ENCODE measurements at places on chromosomes 4 and X. TPM values are rescaled to one million over a fixed set of nuclear protein-coding genes. Genes with fewer than 3 reads are reported as not detected.

DNA sequence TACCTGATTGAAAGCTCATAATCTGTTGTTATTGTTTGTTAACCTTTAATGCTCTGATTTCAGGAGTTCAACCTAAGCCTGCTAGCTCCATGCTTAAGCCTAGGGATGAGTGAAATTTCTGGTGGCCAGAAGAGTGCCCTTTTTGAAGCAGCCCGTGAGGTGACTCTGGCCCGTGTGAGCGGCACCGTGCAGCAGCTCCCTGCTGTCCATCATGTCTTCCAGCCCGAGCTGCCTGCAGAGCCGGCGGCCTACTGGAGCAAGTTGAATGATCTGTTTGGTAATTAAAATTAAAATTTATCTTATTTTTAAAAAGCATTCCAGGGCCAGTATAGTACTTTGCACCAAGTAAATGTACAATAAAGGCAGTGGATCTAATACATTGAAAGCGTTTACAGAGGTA is 37.1 kb upstream of the MSANTD1 start:
- peaks cover 88% of the 10 kb centered on the region for H3K36me3 ChIP-seq
- H3K27ac ChIP-seq, result no peak overlapping the region
- no peak for DNase-seq
- H3K4me1 ChIP-seq, result no peaks in the 10 kb centered on the region

FGFR3 gene
- total RNA-seq, result 1.3 TPM

DNA sequence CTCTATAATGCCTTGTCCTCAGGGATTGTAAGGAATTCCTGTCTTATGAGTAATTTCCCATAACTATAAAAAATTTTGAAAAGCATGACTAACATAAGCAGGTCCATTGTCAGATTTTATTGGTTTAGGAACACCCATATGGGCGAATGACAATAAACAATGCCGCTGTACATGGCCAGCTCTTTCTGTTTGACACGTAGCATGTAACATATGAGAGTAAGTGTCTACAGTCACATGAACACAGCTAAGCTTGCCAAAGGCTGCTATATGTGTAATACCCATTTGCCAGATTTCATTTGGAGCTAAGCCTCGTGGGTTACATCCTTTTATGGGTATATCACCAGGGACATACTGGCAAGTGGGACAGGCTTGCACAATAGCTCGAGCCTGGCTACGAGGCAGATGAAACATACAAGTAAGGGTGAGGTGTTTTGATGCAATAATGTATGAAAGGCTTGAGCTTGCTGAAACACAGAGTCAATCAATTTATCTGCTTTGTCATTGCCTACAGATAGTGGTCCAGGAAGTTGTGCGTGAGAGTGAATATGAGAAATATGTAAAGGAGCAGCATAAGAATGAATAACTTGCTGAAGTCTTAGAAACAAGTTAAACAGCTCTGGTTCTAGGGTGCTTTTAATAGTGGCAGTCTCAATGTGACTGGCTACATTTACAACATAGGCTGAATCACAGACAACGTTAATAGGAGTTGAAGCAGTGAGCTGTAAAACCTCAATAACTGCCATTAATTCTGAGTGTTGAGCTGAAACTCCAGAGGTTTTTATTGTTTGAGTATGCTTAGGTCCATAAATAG is 67.4 kb upstream of the UGT2B10 start:
- no peaks in the 10 kb centered on the region for H3K4me1 ChIP-seq
- no peak overlapping the region for H3K4me3 ChIP-seq
- no peaks in the 10 kb centered on the region for H3K27me3 ChIP-seq

GLOD5 gene
- not detected for total RNA-seq

DNA sequence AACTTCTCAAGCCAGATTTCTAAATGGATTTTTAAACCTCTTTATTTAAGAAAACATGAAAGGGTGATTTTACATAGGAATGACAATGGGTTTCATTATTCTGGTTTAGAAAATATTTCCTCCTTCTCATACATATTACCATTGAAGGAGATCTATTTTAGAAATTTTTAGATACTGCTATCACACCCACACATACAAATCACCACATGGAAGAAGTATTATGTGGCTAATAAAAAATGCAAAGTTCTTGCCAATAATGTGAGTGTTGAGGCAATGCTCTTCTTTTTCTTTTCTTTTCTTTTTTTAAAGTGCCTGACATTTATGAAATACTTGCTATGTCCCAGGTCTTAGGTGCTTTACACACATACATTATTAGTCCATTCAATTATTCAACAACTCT is 6.8 kb downstream of the STAP1 start:
- H3K27ac ChIP-seq, result no peak overlapping the region
- H3K4me3 ChIP-seq, result no peak overlapping the region
- no peaks in the 10 kb centered on the region for H3K36me3 ChIP-seq
- H3K4me1 ChIP-seq, result no peaks in the 10 kb centered on the region
- DNase-seq, result no peak
- no peaks in the 10 kb centered on the region for H3K27me3 ChIP-seq

DNA sequence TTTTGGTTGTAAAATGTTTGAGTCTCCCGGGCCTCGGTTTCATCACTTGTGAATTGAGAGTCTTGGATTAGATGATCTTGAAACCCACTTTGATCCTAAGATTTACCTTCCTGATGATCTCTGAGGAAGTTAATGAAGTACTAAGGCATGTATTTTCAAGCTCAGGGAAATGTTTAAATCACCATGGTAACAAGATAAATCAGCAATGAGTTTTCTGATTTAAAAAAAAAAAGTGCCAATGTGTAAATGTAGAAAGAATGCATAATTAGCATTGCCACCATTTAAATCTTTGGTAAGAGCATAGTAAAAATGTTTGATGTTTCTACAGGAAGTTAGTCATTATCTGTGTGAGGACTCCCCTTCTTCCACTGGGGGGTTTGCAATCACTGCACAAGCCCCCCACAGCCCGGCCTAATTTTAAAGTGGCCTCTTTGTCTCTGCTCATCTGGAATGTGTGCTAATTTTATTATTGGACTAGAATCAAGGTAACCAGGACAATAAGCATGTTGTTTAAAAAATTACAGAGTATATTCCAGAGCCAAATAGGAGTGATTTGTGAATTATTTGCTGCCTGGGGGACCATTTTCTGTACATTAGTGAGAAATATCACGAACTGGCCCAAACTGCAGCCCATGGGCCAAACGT is 93.6 kb downstream of the SLC34A2 start:
- H3K27ac ChIP-seq, result no peak overlapping the region
- no peak for DNase-seq
- no peaks in the 10 kb centered on the region for H3K36me3 ChIP-seq
- no peak overlapping the region for H3K4me3 ChIP-seq
- H3K4me1 ChIP-seq, result no peaks in the 10 kb centered on the region

DNA sequence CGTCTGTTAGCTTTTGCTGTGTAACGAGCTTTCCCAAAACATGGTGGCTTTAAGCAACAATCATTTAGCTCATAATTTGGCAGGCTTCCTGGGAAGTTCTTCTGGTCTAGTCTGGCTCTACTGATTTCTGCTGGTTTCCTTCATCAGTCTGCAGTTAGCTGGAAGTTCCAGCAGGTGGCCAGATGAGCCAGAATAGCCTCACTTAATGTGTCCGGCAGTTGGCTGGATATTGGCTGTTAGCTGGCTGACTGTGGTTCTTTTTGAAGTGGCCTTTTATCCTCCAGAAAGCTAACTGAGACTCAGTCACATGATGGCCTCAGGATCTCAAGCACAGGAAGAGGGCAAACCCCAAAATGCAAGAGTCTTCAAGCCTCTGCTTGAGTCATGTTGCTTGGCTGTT is 34.9 kb downstream of the FTHL17 start:
- H3K4me1 ChIP-seq, result no peaks in the 10 kb centered on the region
- H3K36me3 ChIP-seq, result no peaks in the 10 kb centered on the region
- no peak overlapping the region for H3K27ac ChIP-seq
- DNase-seq, result no peak
- no peaks in the 10 kb centered on the region for H3K27me3 ChIP-seq

USP51 gene
- 1.4 TPM for total RNA-seq

DNA sequence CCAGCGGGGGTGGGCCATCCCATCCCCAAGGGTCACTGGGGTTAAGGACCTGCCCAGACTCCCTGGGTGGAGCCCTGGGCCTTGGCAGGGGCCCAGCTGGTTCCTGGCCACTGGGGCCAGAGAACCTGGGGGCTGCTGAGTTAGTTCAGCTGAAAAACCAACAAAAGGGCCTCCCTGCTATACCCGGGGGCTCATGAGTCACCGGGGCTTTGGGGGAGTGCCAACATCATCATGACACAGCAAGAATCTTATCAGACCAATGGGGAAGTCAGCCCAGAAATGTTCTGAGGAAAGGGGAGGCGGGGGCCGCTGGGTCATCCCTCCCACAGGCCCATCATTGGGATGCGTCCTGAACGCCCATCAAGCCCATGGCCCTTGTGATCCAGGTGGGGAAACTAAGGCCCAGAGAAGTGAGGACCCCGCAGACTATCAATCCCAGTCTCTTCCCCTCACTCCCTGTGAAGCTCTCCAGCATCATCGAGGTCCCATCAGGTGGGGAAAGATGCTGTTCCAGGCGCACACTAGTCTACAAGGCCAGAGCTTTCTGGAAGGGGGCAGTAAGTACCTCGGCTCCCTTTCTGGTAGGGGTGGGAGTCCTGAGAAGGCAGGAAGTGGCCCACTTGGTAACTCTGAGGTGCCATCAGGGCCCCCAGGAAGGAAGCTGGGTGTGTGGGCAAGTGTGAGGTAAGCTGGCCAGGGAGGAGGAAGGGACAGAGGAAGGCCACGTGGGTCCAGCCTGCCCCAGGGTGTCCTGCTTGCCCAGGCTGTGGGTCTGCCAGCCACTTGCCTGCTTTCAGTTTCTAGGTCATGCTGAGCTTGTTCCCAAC is 4.5 kb downstream of the G6PD start:
- H3K4me3 ChIP-seq, result no peak overlapping the region
- H3K4me1 ChIP-seq, result peaks cover 36% of the 10 kb centered on the region

- H3K27me3 ChIP-seq, result no peaks in the 10 kb centered on the region
- H3K4me1 ChIP-seq, result no peaks in the 10 kb centered on the region
- no peak for DNase-seq
- H3K27ac ChIP-seq, result no peak overlapping the region
- H3K4me3 ChIP-seq, result no peak overlapping the region
Observed at GRCh38 chr4:77581724-77582123, 23.9 kb upstream of the CXCL13 start.

PCDH10 gene
- total RNA-seq, result 0.57 TPM
